ENCODE measurements at places on chromosomes 1 and 21.
A peak's percentile ranks its signal among the peaks of the same experiment; 100 is the strongest.

DNA sequence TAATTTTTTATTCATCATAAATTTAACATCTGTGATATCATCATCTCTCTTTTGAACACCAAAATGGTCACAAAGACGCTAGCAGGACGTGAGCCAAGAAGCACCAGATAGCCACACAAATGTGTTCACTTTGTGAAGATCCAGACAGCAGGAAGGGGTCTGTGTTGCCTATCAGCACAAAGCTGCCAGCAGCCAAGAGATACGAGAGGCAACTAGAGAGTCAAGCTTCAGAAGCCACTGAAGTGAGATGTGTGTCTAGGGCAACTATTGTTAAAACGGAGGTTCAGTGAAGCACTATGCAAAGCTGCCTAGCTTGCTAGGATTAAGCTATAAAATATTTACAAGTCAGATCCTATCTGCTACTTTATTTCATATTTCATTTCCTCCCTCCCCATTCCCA lies 45.3 kb downstream of the NDC1 start:
- no peaks in the 10 kb centered on the region for H3K4me1 ChIP-seq
- no peak overlapping the region for H3K4me3 ChIP-seq
- peaks cover 48% of the 10 kb centered on the region for H3K36me3 ChIP-seq
- no peaks in the 10 kb centered on the region for H3K27me3 ChIP-seq
- no peak overlapping the region for H3K27ac ChIP-seq

- H3K36me3 ChIP-seq, result no peaks in the 10 kb centered on the region
- no peaks in the 10 kb centered on the region for H3K4me1 ChIP-seq
- H3K27ac ChIP-seq, result no peak overlapping the region
- H3K27me3 ChIP-seq, result no peaks in the 10 kb centered on the region
- no peak for DNase-seq
Observed at GRCh38 chr1:212271234-212271633, 14.0 kb upstream of the PPP2R5A start.

- H3K36me3 ChIP-seq, result peaks cover 8% of the 10 kb centered on the region
Observed at GRCh38 chr1:67192902-67193301, 26.6 kb downstream of the IL23R start.

DNA sequence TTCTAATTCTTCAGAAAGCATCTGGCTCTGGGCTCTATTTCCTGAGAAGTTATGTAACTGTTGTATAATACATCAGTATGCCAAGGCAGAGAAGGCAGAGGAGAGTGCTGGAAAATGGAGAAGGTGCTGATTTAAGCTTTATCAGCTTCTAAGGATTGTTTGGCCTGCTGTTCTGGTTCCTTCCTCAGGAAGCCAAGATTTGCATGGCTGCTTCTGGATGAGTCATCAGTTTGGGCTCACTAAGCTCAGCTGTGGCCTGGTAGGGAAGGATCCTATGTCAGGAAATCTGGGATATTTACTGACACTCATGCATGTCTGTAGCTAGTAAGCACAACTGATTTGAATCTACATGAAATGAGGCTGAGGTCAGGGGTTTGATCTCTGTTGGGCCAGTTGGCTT lies 73.2 kb upstream of the ADGRL4 start:
- no peak for DNase-seq
- H3K4me1 ChIP-seq, result no peaks in the 10 kb centered on the region
- no peaks in the 10 kb centered on the region for H3K27me3 ChIP-seq
- H3K36me3 ChIP-seq, result no peaks in the 10 kb centered on the region
- no peak overlapping the region for H3K27ac ChIP-seq

DNA sequence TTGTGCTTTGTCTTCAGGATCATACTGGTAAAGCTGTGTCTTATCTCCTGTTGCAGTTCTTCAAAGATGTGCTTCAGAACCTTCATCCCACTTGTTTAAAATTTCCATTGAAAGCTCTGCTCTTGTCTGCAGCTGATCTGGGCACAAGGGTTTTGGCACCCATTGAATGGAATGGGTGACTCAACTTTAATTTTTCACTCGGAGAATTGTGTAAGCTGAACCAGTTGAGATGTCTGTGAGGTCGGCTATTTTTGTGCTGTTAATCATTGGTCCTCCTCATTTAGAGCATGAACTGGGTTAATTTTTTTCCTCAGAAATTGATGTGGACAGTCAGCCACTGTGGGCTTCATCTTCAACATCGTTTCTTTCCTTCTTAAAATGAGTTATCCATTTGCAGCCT lies 252.1 kb downstream of the TM2D1 start:
- H3K36me3 ChIP-seq, result no peaks in the 10 kb centered on the region
- no peaks in the 10 kb centered on the region for H3K4me1 ChIP-seq
- H3K27ac ChIP-seq, result no peak overlapping the region
- H3K4me3 ChIP-seq, result no peak overlapping the region
- peaks cover 32% of the 10 kb centered on the region for H3K27me3 ChIP-seq

- H3K4me1 ChIP-seq, result peaks cover 2% of the 10 kb centered on the region
- H3K27me3 ChIP-seq, result peaks cover 55% of the 10 kb centered on the region
- no peak for DNase-seq
- H3K36me3 ChIP-seq, result no peaks in the 10 kb centered on the region
Observed at GRCh38 chr21:41705546-41706262, 61.1 kb downstream of the RIPK4 start.

- no peaks in the 10 kb centered on the region for H3K4me1 ChIP-seq
- no peak overlapping the region for H3K27ac ChIP-seq
- no peaks in the 10 kb centered on the region for H3K36me3 ChIP-seq
- H3K4me3 ChIP-seq, result no peak overlapping the region
Observed at GRCh38 chr1:177103005-177103852, 61.3 kb downstream of the ASTN1 start.

GRCh38 chr1:180889325-180889724 lies 23.4 kb upstream of the KIAA1614 start:
- DNase-seq, result no peak
- no peak overlapping the region for H3K4me3 ChIP-seq
- no peaks in the 10 kb centered on the region for H3K36me3 ChIP-seq
- no peak overlapping the region for H3K27ac ChIP-seq
- no peaks in the 10 kb centered on the region for H3K4me1 ChIP-seq

DNA sequence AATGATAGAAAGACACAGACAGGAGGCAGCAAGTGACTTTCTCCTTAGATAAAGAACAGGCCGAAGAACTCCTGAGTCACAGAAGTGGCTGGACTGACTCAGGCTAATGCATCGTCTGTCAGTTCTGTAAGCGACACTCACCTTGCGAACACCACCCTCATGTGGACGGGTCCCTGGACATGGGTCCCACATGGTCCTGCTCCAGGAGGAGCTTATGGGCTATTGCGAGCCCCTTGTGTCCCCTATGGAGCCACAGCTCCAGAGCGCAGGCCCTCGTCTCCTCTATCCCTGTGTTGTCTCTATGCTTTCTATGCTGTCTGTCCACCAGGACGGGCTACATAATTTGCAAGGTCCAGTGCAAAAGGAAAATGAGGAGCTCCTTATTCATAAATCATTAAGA lies 85.8 kb downstream of the TRABD2B start:
- no peaks in the 10 kb centered on the region for H3K36me3 ChIP-seq
- H3K4me1 ChIP-seq, result no peaks in the 10 kb centered on the region

DNA sequence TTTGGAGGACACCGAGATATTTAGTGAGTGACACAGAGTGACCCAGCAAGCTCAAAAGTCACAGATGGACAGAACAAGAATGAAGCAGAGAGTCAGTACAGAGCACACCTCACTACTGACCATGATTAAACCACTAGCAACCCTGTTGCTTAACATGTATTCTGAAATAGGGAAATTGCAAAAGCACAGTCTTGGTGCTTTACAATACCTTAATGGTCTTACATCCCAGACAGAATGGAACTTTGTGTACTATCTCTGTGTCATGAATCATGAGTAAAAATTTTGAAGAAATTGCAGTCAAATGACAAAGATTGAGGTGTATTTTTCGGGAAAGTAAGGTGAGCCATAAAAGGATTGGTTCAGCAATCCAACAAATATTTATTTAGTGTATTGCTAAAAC lies 2.7 kb upstream of the SAMSN1 start:
- no peak for DNase-seq
- H3K4me3 ChIP-seq, result no peak overlapping the region
- H3K27ac ChIP-seq, result peak overlapping the region; percentile 88
- H3K4me1 ChIP-seq, result peaks cover 22% of the 10 kb centered on the region

- H3K4me3 ChIP-seq, result no peak overlapping the region
- no peak for DNase-seq
- H3K4me1 ChIP-seq, result no peaks in the 10 kb centered on the region
- H3K27me3 ChIP-seq, result no peaks in the 10 kb centered on the region
Observed at GRCh38 chr21:28447462-28447861, 545.2 kb downstream of the LTN1 start.

GRCh38 chr1:3352952-3353331 lies 101.5 kb upstream of the ARHGEF16 start:
- no peak overlapping the region for H3K4me3 ChIP-seq
- no peak for DNase-seq
- H3K27me3 ChIP-seq, result peaks cover 27% of the 10 kb centered on the region
- H3K4me1 ChIP-seq, result no peaks in the 10 kb centered on the region
- H3K36me3 ChIP-seq, result no peaks in the 10 kb centered on the region

- DNase-seq, result no peak
- H3K27me3 ChIP-seq, result no peaks in the 10 kb centered on the region
- H3K4me1 ChIP-seq, result peaks cover 18% of the 10 kb centered on the region
- no peak overlapping the region for H3K4me3 ChIP-seq
- peaks cover 9% of the 10 kb centered on the region for H3K36me3 ChIP-seq
Observed at GRCh38 chr1:6353955-6354658, 39.5 kb downstream of the ACOT7 start.

GRCh38 chr1:39683591-39684312 lies 7.5 kb downstream of the HPCAL4 start:
- peaks cover 3% of the 10 kb centered on the region for H3K36me3 ChIP-seq
- peaks cover 3% of the 10 kb centered on the region for H3K4me1 ChIP-seq
- H3K4me3 ChIP-seq, result peak overlapping the region; percentile 69
- peaks cover 48% of the 10 kb centered on the region for H3K27me3 ChIP-seq
- no peak for DNase-seq
- no peak overlapping the region for H3K27ac ChIP-seq

- no peak for DNase-seq
- H3K4me1 ChIP-seq, result no peaks in the 10 kb centered on the region
- no peak overlapping the region for H3K4me3 ChIP-seq
- H3K36me3 ChIP-seq, result no peaks in the 10 kb centered on the region
- H3K27me3 ChIP-seq, result peaks cover 43% of the 10 kb centered on the region
Observed at GRCh38 chr1:158458263-158458662, 3.4 kb upstream of the OR10K1 start.

- H3K4me1 ChIP-seq, result peaks cover 14% of the 10 kb centered on the region
- H3K27me3 ChIP-seq, result peaks cover 84% of the 10 kb centered on the region
- H3K36me3 ChIP-seq, result no peaks in the 10 kb centered on the region
- no peak for DNase-seq
Observed at GRCh38 chr1:158115126-158115525, 65.6 kb upstream of the CD1D start.

DNA sequence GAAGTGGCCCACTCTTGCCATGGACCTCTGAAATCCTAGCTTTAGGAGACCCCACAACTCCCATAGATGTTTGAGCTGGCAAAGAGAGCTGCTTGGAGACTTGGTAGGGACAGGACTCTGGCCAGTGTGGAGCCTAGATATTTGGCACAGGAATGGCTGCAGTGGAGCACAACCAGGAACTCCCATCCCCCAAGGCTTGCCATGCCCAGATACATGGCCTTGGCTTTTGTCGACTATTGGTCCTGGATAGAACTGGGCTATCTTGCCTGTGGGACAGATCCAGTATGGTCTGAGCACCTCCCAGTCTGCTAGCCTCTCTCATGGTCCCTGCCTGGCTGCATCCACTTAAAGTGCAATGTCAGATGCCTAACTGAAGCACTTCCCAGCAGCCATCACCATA lies 7.8 kb upstream of the GBP2 start:
- H3K27ac ChIP-seq, result no peak overlapping the region
- H3K27me3 ChIP-seq, result no peaks in the 10 kb centered on the region
- H3K36me3 ChIP-seq, result peaks cover 3% of the 10 kb centered on the region
- H3K4me3 ChIP-seq, result no peak overlapping the region

GRCh38 chr1:178612261-178612660 lies 99.4 kb downstream of the TEX35 start:
- H3K27me3 ChIP-seq, result peaks cover 9% of the 10 kb centered on the region
- no peak for DNase-seq
- H3K4me1 ChIP-seq, result no peaks in the 10 kb centered on the region
- H3K4me3 ChIP-seq, result no peak overlapping the region

GRCh38 chr1:232271991-232272589 lies 357.8 kb downstream of the SIPA1L2 start:
- H3K4me1 ChIP-seq, result no peaks in the 10 kb centered on the region
- no peak overlapping the region for H3K27ac ChIP-seq
- H3K36me3 ChIP-seq, result no peaks in the 10 kb centered on the region
- DNase-seq, result no peak

GRCh38 chr1:26278724-26279455 lies 996 bp upstream of the SH3BGRL3 start:
- no peaks in the 10 kb centered on the region for H3K27me3 ChIP-seq
- H3K4me3 ChIP-seq, result peak overlapping the region; percentile 90
- peak overlapping the region; percentile 86 for H3K27ac ChIP-seq
- H3K36me3 ChIP-seq, result peaks cover 34% of the 10 kb centered on the region

DNA sequence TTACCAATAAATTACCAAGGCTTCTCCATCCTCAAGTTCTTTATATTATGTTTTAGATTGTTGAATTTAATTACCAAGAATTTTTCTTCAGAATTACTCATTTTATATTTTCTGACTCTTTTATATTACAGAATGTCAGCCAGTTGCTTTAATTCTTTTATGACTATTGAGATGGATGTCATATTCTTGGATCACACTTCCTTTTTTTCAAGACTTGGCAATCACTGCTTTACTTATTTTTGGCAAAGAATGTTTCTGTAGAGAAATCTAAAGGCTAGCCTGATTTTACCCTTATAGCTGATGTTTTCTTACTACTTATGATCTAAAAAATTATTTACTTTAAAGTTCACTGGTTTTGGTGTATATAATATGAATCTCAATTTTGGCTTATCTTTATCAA lies 721.1 kb upstream of the TMPRSS15 start:
- DNase-seq, result no peak
- no peaks in the 10 kb centered on the region for H3K27me3 ChIP-seq
- no peak overlapping the region for H3K27ac ChIP-seq

DNA sequence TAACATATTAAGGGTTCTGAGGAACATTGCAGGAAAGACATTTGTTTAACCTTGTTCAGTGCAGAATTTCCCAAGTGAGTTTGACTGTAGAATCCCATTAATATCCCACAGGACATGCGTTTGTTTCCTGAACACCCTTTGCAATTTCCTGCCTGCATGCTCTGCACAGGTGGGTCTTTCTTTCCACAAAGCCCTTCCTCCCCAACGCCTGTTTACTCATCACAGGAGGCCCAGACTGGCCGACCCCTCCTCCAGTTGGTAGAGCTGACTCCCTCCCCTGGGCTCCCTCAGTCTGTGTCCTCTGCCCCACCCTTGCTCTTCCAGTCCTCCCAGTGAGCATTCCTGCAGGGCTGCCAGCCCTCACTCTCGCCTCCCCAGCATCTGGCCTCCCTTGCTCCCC lies 47.5 kb upstream of the CTPS1 start:
- H3K27ac ChIP-seq, result no peak overlapping the region
- no peak overlapping the region for H3K4me3 ChIP-seq
- no peak for DNase-seq
- H3K27me3 ChIP-seq, result peaks cover 22% of the 10 kb centered on the region
- no peaks in the 10 kb centered on the region for H3K36me3 ChIP-seq

- no peaks in the 10 kb centered on the region for H3K4me1 ChIP-seq
- H3K27me3 ChIP-seq, result no peaks in the 10 kb centered on the region
- H3K27ac ChIP-seq, result no peak overlapping the region
- no peak for DNase-seq
- no peak overlapping the region for H3K4me3 ChIP-seq
Observed at GRCh38 chr1:93576346-93576745, 105.3 kb downstream of the BCAR3 start.

Measured in effector memory CD8-positive, alpha-beta T cell (primary cell).